ENCODE measurements at places on chromosomes 2 and 18.

GRCh38 chr18:68766433-68766832 lies 31.4 kb upstream of the CCDC102B start:
- no peak for DNase-seq

DNA sequence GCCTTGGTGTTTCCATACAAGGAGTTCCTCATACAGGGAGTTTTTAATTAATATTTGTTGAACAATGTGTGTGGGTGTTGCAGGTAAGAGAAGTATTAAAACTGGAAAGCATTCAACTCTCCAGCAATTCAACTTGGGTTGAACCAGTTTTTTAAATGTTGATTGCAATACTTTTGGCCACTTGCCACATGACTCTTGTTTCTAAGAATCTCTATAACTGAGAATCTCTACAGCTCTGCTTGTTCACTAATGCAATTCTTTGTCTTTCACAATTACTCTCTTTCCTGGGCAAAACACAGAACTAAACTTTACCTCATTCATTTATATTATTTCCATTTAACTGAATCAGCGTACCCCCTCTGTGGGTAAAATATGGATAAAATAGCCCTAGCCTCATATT lies 429.4 kb downstream of the ARHGAP15 start:
- DNase-seq: no peak

- no peak for DNase-seq
Observed at GRCh38 chr2:53949457-53949856, 21.3 kb downstream of the PSME4 start.

- no peak for DNase-seq
Observed at GRCh38 chr18:75066936-75067335, 142.0 kb downstream of the PTGR3 start.

DNA sequence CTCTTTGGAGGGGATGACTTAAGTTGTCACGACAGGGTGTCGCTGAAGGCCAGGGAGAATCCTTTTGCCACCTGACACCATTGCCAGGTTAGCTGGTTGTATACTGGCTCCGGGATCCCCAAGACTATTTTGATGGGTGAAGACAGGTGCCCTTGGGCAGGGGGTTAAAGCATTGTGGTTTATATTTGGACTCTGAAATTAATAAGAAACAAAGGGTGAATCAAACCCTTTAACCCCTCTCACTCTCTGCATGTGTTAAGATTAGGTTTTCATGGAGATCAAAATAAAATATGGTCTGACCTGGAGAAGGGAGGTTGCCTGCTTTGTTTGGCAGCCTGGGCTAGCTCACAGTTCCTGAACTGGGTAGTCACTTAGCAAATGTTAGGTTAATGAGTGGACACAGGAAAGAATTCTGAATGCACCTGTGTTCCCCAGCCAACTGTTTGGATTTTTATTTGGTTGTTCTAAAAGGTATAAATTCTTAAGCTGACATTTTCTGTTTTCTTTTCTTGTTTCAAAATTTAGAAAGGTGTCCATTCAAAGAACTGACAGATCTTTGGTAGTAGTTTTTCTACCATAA lies 301.7 kb downstream of the KCNS3 start:
- DNase-seq: no peak

- DNase-seq: peak; percentile 28
Observed at GRCh38 chr2:26298638-26299393, 47.1 kb upstream of the SELENOI start.

- DNase-seq: no peak
Observed at GRCh38 chr2:174629506-174629905, 31.9 kb upstream of the WIPF1 start.

GRCh38 chr18:63832470-63832869 lies 55.0 kb upstream of the SERPINB2 start:
- no peak for DNase-seq

DNA sequence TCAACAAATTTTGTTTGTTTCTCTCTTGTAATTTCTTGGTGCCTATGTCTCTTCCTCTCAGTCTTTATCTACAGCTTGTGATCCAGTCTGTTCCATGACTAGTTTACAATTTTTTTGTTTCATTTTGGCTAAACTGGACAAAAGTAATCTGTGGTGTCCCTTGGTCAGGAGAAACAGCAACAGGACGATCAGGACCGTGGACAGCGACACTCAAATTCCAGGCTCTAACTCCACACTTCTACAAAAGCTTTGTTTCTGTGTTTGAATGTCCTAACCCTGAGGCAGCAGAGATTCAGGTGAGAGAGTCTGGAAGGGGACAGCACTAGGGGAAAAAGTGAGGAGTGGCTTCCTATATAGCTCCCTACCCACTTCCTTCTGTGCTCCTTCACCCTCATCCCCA lies 593.3 kb upstream of the FANCL start:
- DNase-seq: no peak

DNA sequence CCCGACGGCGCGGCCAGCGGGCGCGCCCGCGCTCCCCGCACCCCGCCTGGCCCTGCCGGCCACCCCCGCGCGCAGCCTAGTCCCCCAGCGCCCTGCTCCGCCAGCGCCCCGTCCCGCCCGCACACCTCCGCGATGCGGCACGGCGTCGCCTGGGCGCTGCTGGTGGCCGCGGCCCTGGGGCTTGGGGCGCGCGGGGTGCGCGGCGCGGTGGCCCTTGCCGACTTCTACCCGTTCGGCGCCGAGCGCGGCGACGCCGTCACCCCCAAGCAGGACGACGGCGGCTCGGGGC lies 232 bp downstream of the SNED1 start:
- no peak for DNase-seq

GRCh38 chr2:106208874-106209273 lies 14.8 kb upstream of the UXS1 start:
- DNase-seq: no peak

- peak; percentile 88 for DNase-seq
Observed at GRCh38 chr2:7725171-7725849, 808.1 kb downstream of the RNF144A start.

GRCh38 chr18:22723773-22724172 lies 209.4 kb upstream of the RBBP8 start:
- DNase-seq: no peak

DNA sequence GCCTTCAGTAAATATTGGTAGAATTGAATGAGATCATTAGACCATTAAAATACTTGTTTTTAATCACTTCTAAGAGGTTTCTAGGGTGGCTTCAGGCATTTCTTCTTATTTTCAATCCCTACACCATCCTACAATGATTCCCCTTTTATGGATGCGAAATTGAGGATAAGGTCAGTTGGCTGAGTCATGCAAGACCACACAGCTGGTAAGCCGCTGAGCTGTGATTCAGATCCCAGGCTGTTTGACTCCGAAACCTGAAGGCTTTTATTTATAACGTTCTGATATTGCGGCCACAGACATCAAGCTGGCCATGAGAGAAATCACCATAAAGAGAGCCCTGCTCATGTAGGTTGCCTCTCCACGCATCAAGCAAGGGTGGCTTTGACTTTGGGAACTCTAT lies 133.4 kb downstream of the VAPA start:
- no peak for DNase-seq

DNA sequence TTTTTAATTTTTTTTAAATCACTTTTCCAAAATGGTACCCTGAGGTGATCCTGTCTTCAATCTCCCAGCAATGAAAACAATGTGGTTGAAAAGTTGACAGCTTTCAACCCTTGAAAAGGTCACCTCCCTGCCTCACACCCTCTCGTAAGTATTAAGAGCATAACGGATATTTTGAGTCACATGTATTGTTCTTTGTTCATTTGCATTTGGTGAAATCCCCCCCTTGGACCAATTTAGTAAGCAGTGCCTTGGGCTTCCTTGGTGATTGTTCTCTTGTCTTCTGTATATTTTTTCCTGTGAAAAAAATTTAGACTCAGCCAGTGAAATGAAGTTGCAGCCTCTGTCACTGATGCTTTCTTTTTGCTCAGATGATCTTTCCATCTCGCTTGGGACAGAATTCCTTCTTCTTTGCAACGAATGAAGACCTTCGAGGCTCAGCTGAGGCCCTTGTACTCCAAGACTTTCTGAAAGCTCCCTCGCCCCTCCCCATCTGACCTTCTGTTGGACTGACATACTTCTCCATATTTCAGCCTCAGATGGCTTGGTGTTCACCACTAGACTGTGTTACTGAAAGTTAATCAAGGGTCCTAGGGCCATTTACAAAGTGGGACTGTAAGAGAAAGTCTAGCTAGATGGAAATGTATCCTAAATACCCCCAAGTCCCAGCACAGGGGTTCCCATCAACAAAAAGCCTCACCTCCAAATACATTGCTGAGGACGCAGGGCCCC lies 158.4 kb downstream of the BCL2 start:
- no peak for DNase-seq

DNA sequence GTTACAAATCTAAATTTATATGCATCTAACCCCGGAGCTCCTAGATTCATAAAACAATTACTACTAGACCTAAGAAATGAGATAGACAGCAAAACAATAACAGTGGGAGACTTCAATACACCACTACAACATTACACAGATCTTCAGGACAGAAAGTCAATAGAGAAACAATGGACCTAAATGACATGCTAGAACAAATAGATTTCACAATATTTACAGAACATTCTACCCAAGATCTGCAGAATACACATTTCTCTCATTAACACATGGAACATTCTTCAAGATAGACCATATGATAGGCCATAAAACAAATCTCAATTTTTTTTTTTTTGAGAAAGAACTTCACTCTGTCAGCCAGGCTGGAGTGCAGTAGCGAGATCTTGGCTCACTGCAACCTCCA lies 37.8 kb downstream of the COPS9 start:
- DNase-seq: no peak

DNA sequence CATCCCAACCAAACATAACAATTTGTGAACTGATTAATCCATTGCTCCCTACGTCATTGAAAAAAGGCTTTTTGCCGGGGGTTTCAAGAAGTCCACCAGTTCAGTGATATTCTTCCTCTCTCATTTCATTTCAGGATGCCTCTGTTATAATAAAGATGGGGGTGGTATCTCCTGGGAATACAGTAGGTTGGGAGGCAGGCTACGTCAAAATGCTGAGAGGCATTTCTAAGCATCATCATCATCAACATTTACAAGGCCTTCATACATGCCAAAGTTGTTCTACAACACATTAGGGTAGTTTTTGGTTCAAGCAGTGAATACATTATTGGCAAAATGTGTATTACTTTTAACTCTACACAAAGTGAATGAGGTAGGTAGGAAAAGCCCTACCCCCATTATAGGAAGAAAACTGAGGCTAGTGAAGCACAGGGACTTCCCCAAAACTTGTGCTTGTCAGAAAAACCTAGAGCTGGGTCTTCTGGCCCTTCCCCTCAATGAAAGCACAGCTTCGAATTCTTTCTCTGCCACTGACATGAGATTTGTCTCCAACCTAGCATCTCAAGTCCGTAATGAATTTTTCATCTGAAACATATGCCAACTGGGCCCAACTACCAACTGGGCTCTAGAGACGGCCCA lies 11.3 kb downstream of the OSR1 start:
- no peak for DNase-seq

DNA sequence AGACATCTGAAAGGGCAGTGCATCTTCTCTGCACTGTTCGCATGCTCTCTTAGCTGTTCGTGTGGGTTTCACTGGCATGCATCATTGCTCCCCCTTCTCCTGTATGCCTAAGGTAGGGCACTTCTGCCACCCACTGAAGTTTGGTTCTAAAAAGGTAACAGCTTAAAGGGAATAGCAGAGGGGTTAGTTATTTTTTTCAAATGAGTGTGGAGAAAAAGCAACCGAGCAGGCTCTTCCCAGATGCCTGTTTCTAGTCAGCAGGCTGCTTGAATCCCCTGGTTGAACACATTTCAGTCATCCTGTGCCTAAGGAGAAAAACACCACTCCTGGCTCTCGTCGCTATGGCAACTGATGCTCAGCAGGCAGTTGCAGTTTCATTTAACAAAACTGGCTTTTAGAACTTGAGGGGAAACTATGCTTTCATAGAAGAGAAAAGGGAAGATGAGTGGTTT lies 69.8 kb upstream of the GALNT3 start:
- peak; percentile 95 for DNase-seq

DNA sequence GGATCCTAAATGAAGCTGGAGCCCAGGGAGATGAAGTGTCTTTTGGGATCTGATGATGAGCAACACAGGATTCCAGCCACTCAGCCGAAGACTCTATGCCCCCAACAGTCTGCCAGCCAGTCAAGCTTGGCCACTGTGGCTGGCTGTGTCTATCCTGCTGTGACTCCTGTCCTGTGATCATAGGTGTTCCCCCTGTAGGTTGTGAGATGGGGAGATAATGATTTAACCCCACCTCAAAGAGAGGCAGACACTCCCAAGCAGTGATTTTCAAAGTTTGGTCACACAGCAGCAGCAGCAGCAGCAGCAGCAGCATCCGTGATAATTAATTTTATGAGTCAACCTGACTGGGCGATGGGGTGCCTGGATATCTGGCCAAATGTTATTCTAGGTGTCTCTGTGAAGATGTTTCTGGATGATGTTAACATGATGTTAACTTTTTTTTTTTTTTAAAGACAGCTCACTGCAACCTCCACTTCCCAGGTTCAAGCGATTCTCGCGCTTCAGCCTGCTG lies 21.4 kb upstream of the RHOB start:
- DNase-seq: no peak

DNA sequence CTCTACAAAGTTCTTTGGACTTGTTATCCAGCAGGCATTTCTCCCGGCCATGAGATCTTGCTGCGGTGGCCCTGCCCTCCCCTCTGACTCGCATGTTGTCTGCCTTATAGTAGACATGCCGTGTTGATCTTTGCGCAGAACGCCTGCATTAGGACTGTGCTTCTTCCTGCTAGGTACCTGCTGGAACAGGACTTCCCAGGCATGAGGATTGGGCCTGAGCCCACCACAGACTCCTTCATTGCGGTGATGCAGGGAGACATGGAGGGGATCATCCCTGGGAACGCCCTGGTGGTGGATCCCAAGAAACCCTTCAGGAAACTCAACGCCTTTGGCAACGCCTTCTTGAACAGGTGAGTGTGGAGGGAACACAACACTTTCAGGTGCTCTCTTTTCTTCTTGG lies 10.1 kb downstream of the EHD3 start:
- no peak for DNase-seq

DNA sequence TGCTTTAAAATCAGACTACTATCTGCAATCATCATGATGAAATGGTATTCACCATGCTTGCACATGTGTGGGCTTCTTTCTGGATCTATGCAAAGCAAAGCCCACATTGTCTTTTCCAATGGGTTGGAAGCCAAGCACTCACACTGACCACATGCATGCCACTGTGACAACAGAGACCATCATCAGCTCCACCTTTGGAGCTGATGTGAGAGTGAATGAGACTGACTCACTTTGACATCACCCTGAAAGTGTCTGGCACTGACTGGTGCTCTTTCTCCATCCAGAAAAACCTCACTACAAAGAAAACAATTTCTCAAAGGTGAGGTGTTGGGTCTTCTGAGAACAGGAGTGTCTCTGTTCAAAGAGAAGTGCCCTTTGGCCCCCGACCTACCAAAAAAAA lies 4.7 kb downstream of the MYO5B start:
- DNase-seq: no peak

DNA sequence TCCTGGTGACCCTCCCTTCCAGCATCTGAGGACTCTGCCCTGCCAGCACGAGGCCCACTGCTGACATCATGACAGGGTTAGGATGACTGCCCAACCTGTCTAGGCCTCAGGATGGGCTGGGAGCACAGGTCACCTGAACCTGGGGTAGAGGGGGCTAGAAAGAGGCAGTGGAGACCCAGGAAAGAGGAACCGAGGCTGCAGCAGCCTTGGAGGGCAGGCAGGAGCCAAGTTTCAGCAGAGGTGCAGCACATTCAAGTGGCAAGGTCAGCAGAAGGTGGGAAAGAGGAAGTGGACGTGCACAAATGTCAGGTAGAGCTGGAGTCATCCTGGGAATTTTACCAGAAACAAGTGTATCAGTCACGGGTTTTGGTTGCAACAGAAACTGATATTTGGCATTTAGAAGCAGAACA lies 13.6 kb upstream of the RAB10 start:
- no peak for DNase-seq

All from brain (organoid and tissue), 16 donors.